NCI-H748 treated with DMSO at 0.1 percent for 48 hours (cell line): ENCODE measurements at places on chromosomes 11 and 22.

DNA sequence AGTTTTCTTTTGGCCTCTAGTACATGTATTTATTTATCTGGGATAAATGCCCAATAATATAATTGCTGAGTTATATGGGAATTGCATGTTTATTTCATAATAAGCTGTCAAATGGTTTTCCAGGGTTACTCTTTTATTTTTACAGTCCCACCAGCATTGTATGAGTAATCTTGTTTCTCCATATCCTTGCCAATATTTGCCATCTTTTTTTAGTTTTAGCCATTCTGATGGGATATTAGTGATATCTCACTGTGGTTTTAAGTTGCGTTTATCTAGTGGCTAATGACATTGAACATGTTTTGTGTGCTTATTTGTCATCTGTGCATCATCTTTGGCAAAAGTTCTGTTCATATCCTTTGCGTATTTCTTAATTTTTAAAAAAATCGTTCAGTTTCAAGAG is 372.8 kb upstream of the CCDC179 start:
- no peak for DNase-seq

- DNase-seq: no peak
These were observed 5.7 kb downstream of the AP2A2 start for GRCh38 chr11:931385-931784.

DNA sequence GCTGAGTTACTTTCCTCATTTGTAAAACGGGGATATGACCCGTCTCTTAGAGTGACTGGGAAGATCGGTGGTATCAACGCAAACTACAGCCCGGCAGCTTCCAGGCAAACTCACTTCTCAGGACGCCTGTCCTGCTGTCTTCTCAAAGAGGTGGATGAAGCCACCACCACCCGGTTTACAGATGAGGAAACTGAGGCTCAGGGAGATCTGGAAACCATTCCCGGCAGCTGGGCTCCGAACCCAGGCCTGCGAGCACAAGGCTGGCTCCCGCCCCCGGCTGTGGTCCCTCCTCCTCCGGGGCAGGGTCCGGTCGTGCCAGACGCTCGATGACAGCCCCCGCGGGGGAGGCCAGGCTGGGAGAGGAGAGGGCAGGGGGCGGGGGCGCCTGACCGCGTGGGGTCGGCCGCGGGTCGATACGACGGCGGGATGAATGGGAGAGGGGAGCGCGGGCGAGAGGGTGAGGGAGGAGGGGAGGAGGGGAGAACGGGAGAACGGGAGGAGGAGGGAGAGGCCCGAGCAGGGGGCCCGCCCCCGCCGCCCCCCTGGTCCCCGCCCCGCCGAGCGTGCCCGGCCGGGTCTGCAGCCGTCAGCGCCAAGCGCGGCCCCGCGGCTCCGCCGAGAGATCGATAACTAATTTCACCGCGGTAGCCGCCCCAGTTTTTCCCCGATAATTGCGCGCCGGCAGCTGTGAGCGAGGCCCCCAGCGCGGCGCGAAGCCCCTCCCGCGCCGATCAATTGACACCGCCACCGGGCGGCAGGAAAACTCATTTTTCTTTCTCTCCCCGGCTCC is 14.0 kb downstream of the IGLL1 start:
- DNase-seq: no peak

DNA sequence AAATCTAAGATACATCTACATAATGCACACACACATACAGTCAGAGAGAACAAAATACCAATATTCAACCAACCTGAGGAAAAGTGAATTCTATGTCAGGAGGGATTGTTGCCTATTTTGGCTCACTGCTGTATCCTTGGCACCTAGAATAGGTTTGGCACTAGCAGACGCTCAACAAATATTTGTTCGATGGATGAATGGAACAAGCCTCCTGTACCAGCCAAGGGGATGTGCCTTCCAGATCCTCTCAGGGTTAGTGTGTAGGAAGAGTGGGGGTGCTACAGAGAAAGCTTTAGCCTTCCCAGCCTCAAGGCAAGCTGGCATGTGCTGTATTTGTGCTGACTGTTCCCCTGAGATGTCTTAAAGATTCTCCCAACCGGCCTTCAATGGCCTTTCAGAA is 23.3 kb upstream of the POU2AF1 start:
- DNase-seq: no peak

- no peak for DNase-seq
These were observed 81.3 kb downstream of the SERGEF start for GRCh38 chr11:17931595-17931994.

DNA sequence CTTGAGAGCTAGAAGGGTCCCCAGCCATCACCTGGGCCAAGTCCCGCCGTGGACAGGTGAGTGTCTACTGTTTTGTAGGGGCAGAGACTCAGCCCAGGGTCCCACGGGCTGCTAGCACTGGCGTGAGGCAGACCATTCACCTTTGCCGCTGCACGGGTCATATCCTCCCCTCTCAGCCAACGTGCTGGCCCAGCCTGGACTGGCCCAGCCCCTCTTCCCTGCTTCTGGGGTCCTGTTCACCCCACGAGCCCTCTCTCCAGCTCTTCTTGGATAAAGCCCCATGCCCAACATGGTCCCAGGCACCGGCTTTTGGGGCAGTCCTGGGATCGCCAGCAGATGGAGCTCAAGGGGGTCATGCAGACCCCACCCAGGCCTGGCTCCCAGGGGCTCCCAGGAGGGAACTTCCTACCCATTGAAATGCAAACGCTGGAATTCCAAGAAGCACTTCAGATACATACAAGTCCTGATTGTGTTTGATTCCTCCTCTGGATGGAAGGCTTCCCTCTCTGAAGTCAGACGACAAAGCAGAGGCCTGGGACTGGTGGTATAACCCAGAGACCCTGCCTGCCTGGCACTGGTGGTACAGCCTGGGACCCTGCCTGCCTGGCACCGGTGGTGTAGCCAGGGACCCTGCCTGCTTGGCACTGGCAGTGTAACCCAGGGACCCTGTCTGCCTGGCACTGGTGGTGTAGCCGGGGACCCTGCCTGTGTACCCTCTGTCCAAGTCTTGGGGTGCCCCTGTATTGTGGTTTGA is 8.9 kb upstream of the SEPTIN5 start:
- no peak for DNase-seq

GRCh38 chr11:1181853-1182535 is 24.2 kb downstream of the MUC5AC start:
- DNase-seq: no peak

DNA sequence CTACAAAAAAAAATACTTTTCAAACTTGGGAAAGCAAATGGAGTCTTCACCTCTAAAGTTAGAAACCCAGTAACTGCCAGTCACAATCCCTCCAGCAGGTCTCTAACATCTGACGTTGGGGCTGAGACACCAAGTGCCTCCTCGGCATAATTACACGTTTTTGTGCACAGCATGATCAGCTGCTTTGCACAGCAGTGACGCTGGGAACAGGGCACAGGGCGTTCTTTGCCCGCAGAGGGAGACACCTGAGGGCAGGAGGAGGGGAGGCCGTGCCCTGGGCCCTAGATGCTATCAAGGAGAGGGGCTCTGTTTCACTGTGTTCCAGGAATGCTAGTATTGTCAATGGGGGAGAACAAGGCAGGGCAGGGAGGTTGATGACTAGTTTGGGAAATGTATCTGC is 120.1 kb downstream of the PARVA start:
- DNase-seq: no peak

GRCh38 chr11:111526501-111526900 is 11.9 kb downstream of the HOATZ start:
- no peak for DNase-seq

DNA sequence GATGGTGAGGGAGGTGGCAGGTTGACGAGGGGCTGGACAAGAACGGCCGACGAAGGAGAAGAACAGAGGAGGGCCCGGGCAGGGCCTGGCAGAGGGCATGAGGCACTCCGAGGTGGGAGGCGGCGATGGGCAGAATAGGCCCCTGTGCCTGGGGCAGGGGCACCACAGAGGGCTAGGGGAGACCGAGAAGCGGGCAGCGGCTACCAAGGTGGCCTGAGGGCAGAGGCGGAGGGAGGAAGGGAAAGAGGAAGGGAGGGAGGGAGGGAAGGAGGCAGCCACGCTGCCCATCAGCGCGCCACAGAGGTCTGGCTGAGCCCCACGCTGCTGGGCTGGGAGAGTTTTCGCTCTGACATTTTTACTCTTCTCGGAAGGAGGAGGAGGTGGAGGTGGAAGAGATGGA is 11.3 kb downstream of the LSP1 start:
- no peak for DNase-seq

GRCh38 chr22:44382116-44383038 is 69.6 kb upstream of the SHISAL1 start:
- no peak for DNase-seq

GRCh38 chr22:39221999-39222686 is 22.6 kb downstream of the PDGFB start:
- DNase-seq: no peak

- DNase-seq: no peak
These were observed 3.7 kb upstream of the HSPA8 start for GRCh38 chr11:123065621-123066020.

GRCh38 chr11:117610045-117610444 is 187.0 kb downstream of the DSCAML1 start:
- DNase-seq: no peak

DNA sequence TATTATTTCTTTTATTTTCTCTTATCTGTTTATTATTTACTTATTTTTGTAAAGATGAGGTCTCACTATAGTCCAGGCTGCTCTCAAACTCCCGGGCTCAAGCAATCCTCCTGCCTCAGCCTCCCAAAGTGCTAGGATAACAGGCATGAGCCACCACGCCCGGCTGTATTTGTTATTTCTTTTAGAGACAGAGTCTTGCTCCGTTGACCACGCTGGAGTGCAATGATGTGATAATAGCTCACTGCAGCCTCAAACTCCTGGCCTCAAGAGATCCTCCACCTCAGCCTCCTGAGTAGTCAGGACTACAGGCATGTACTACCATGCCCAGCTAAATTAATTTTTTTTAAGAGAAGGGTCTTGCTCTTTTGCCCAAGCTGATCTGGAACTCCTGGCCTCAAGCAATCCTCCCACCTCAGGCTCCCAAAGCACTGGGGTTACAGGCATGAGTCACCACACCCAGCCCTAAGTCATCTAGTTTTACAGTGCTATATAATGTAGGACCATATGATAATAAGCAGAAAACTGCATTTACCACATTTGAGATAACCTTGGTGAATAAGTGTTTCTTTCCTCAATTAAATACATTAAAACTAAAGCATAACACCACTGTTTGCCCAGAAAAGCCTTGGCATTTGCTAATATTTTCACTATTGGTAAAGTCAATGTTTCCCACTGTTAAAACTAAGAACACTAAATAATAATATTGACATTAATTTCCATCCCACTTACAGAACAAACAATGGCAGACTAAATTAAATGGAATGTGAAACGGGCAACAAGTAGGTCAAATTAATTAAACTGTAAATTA is 127.5 kb downstream of the SIK3 start:
- DNase-seq: no peak
